Coronary artery (tissue), 2 donors: ENCODE measurements at places on chromosomes 13 and 19.

GRCh38 chr19:13963603-13964105, 11.3 kb downstream of the DCAF15 start:
- DNase-seq, result no peak

DNA sequence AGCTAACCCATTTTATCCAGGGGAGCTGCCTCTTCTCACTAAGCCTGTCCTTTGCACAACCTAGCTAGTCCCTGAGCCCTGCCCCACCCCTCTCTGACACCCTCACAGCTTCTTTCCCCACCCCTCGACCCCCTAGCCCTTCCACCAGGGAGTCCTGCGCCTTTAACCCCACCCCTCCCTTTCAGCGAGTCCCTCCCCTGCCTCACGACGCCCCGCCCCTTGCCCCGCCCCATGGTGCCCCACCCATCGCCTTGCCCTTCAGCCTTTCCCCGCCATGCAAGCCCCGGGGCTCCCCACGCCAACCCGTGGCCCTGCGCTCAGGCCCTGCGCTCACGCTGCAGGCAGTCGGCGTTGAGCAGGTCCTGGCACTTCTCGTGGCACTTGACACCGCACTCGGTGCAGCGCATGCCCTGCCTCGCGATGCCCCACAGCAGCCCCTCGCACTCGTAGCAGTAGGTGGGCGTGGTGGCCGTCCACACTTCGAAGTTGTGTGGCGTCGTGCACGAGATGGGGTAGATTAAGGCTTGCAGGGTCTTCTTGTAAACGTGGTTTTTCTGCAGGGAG, 40.0 kb downstream of the UNC13A start:
- no peak for DNase-seq

DNA sequence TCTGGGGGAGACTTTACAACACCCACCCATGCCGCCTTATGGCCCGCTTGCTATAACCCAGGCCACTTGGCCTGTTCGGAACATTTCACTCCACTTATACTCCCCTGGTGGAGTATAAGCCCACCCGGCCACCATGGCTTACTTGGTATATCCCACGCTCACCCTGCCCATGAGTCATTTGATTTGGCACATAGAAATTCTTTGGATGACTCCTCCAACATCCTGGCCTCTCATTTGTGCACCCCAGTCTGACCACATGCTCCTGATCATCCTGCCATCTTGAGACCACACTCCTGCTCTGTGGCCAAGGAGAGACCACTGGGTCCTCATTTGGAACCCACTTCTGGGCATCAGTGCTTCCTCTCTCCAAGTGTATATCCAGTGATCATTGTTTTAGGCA, 5.2 kb downstream of the SPACA6 start:
- no peak for DNase-seq

- DNase-seq, result peak; percentile 24
Observed at GRCh38 chr19:28466107-28467045, 746.6 kb downstream of the UQCRFS1 start.

DNA sequence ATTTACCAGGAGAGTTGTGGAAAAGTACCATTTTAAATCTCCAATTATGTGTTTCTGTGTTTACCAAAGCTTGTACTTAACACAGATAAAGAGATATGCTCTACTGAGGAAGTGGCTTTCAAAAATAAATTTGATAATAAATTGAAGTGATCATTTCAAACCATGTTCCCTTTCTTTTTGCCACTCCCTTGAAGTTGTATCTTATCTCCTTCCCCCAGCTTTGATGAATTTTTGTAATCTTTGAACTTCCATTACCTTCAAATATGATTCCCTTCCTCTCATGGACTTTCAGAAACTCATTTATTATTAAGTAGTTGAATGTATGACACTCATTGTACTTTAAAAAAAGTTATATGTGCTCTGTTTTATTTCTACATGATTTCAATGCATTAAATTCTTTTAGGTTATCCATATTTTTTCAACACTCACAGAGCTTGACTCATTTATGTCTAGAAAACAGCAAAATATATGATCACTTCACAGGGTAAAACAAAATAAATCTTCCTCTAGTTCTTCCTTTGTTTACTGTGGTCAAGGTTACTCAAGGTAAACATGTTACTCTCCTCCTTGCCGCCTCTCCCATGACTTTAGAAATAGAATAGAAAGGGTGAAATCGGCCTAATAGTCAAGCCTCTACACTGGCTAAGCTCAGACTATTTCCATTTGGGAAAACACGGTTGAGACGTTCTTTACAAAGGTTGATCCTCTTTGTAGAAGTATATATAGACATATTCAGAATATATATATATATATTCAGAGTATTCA, 251.2 kb upstream of the SPRY2 start:
- no peak for DNase-seq
